NCI-H1092 treated with DMSO at 0.1 percent for 48 hours (cell line): ENCODE measurements at places on chromosomes 2 and 18.

DNA sequence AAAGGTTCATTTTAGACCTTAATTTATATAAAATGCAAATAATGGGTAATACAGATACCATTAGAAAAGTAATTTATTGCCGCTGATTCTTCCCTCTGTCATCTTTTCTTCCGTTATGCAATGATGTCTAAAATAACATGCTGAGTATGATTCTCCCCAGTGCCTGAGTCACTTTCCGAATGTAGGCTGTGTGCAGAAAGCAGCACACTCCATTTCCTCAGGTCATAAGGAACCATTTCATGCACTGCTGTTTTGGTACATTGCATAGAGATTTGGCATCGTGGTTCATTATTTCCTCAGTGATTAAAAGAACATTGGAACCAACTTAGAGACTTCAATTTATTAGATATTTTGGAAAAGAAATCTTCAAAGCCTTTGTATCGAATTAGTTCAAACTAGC is 173.5 kb downstream of the CDH2 start:
- DNase-seq, result no peak

- DNase-seq, result no peak
Measured at GRCh38 chr2:232882505-232883115, 12.5 kb downstream of the SNORC start.

DNA sequence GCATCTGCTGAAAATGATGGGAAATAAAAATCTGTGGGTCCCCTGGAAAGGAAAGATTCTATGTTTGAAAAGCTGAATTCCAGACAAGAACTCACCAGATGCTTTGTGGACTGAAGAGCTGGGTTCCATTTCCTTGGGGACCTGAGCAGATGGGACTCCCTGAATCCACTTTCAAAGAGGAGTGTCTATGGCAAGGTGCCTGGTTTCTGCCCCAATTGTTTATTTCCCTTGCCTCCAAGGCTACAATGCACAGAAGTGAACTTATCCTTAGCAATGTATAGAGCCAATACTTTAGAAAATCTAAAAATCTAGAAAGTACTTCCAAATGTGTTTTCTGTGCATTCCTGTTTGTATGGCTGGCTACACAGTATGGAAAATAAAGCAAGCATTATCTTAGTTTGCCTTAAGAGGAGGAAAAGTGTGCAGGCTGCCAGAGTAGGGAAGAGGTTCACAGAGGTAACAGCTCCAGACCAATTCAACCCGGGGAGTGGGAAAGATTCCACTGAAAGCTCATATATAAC is 420.5 kb downstream of the NRXN1 start:
- peak; percentile 66 for DNase-seq

DNA sequence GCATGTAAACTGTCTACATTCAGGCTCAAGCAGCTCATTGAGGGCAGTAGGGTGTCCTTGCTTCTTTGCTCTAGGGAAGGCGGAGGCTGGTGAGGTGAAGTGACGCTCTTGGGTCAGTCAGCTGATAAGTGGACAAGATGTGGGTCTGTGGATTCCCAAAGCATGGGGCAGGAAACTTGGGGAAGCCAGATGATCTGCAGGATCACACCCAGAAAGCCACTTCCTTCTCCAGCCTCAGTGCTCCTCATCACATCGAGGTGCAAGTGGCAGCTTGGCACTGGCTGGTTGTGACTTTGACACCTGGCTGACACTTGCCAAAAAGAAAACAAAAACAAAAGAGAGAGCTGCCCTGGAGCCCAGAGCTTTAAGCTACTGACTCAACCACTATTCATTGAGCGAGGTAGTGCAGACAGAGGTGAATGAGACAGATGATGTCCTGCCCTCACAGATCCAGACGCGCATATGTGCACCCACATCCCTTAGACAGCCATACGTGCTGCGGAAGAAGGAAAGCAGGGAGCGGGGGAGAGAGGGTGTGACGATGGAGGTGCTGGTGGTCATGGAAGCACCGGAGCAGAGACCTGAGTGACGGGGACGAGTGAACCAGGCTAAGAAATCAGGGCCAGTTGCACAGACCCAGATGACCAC is 3.1 kb upstream of the CIB4 start:
- no peak for DNase-seq

- no peak for DNase-seq
Measured at GRCh38 chr2:24592441-24593100, 101.5 kb downstream of the NCOA1 start.

DNA sequence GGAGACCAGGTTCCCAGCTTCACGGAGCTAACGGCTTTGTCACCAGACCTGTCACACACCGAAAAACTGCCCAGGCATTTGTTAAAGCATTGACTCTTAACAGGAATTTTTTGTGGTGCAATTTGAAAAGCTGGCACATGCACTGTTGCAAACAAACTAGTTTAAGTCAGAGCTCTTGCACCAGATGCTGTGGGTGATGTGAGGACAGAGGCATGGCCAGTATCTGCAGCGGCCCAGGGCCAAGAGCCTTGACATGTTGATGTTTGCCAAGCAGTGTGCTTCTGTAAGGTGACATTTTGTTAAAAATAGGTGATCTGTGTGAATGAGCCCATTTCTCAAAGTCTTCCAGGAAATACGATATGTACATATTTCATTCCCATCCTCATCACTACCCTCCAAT is 142.5 kb downstream of the MTCL1 start:
- DNase-seq, result no peak

GRCh38 chr2:215355801-215356200 is 43.9 kb downstream of the ATIC start:
- no peak for DNase-seq

- no peak for DNase-seq
Measured at GRCh38 chr18:54109131-54109683, 115.3 kb downstream of the MBD2 start.

GRCh38 chr2:85420536-85421259 is 2.2 kb downstream of the SH2D6 start:
- DNase-seq, result peak; percentile 66

GRCh38 chr2:147499785-147500184 is 345.0 kb upstream of the ACVR2A start:
- no peak for DNase-seq

- no peak for DNase-seq
Measured at GRCh38 chr2:171595896-171596295, 73.6 kb downstream of the CYBRD1 start.

DNA sequence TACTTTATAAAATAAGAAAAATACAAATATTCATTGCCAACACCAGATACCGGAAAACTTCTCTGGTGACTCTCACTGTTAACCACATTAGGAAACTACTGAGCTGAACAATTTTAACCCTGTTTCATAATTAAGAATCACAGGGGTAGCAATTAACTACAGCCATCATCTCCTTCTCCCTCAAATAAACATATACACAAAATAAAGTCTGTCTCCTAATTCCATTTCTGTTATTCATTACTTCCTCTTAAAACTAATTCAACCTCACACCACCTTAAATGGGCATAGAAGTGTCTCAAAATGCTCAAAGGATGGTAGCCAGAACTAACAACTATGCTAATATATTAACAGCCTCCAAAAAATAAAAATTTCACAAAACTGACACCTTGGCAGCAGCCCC is 60.7 kb downstream of the ACVR1 start:
- DNase-seq, result no peak

GRCh38 chr18:35121531-35121930 is 80.3 kb downstream of the MAPRE2 start:
- DNase-seq, result peak; percentile 53

DNA sequence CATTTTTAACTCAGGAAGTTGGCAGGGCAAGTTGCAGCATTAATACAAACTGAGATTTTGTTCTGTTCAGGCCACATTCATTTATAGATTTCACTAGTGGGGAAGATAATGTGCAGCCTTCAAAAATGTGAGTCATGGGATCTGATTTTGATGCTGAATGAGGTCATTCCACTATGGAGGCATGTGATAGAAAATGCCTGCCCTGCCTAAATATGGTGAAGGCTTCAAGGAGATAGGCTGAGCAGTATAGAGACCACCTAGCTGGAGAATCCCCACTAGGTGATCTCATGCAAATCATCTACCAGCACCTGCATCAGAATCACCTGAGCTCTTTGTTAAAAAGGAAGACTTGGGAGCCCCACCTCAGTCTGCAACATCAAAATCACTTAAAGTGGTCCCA is 43.7 kb downstream of the PAX3 start:
- DNase-seq, result no peak

DNA sequence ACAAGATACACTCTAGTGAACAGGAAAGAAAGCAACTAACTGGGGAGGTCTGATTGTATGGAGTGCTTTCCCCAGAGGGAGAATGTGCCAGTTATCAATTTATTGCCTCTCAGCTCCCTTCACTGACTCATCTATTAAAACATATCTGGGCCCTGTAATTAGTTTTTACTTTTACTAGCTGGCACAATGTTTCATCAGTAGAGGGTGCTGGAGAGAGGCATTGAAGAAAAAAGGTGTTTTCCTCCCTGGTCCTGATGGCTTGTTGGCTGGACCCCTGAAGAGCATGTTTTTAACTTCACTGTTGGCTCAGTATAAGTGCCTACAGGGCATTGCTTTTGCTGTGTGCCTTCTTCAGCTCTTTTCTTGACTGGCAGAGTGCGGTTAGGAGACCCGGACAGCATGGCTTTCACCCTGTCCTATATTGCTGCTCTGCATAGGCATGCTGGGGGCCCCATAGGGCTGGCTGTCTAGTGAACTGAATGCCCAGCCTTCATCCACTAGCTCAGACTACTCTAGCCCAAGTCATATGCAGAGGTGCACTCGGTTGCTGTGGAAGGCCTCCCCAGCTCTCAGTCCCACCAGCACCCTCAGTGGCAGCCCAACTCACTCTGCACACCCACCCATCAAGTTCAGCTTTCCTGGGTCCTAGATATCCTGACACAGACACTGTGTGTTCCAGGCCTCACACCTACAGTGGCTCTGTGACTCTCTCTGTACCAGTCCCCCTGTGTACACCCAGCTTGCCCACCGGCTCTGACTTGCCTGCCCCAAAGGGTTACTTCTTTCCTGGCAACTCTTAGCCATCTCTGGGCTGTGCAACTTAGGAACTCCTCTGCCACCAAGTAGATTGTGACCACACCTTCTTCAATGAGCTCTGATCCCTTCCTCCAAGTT is 62.3 kb upstream of the ACYP2 start:
- DNase-seq, result no peak

- no peak for DNase-seq
Measured at GRCh38 chr2:101440127-101440738, 34.7 kb downstream of the RFX8 start.

DNA sequence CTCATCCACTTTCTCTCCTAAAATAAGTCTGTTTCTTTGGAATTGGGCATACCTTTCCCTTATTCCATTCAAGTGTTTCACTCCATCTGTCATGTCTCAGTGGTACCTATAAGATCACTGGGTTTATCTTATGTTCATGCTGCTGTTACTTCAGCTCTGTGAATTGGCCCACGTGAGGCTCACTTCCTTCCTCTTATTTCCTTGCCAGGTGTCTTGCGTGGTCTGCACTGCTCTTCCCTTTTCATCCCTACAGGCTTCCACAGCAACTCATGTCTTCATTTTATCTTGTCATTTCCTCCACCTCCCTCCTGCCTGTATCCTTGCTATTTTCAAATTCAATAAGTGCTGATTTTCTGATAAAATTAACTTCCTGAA is 159.1 kb upstream of the ALPP start:
- no peak for DNase-seq

GRCh38 chr18:811892-812375 is at the start of gene YES1:
YES1 (minus strand) TSS chr18:812242; CDS start chr18:756827, 55,415 bp downstream.
- DNase-seq, result no peak

DNA sequence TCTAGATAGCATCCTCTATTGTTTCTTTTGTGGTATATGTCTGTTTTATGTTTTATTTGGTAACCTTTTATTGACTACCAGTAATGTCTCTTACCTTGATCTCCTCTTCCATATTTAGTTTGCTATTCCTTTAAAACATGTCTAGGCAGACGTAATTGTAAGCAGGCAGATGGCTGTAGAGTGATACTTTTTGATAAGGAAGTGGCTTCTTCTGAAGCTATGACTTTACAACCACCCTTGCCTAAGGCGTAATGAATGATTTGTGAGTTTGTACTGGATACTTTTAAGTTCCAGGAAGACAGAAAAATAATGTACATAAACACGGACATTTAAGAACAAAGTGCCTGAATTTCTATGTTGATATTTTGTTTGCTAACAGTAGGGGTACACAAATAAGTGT is 85.6 kb downstream of the ZNF804A start:
- DNase-seq, result no peak

DNA sequence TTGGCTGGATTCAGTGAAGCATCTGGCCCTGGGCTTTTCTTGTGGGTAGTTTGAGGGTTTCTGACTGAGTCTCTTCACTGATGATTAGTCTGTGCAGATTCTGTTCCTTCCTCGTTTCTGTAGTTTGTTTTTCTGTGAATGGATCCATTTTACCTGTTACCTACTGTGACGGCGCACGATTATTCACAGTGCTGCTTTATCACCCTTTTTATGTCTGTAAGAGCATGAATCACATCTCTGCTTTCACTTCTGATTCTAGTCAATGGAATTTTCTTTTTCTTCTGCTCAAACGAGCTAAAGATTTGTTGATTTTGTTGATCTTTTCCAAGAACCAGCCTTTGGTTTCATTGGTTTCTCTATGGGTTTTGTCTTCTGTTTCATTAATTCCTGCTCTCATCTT is 60.8 kb downstream of the SLC66A2 start:
- no peak for DNase-seq

DNA sequence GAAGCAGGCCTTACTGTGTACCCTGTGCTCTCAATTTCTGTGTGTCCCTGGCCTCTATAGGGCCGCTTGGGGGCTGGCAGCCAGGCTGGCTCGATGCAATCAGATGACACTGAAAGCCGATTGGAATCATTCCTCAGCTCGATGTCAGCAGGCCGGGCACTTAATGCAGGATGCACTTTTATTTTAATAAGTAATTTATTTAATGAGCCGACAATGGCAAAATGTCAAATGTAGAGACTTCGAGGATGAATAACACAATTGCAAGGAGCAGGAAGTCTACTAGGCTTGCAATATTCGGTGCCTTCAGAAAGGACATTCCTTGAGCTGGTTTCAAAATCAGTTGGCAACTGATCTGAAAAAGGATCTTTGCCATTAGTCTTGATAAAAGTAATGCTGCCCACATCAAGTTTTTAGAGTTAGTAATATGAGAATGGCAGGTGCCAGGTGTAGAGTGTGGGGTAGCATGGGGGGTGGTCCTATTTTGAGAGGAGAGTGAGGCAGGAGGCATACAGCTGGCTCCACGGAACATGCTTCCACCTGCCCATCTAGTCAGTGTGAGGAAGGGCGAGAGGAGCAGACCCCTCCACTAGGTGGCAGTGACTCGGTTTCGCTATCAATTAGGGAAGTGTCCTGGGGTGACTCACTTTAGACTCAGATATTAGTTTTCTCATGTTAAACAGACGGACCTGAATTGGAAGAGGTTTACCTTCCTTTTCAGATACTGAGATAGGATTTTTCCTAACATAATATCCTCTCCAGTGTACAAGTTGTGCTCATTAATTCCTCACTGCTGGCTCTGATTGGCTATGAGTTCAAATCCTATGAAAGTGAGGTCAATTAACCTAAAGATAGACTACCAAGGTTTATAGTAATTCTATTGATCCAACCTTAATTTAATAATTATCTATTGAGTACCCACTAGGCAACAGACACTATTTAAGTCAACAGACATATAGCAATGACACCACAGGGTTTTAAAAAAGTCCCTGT is 80.9 kb downstream of the NABP1 start:
- DNase-seq, result peak; percentile 7
